ENCODE measurements at places on chromosomes 4 and X.

DNA sequence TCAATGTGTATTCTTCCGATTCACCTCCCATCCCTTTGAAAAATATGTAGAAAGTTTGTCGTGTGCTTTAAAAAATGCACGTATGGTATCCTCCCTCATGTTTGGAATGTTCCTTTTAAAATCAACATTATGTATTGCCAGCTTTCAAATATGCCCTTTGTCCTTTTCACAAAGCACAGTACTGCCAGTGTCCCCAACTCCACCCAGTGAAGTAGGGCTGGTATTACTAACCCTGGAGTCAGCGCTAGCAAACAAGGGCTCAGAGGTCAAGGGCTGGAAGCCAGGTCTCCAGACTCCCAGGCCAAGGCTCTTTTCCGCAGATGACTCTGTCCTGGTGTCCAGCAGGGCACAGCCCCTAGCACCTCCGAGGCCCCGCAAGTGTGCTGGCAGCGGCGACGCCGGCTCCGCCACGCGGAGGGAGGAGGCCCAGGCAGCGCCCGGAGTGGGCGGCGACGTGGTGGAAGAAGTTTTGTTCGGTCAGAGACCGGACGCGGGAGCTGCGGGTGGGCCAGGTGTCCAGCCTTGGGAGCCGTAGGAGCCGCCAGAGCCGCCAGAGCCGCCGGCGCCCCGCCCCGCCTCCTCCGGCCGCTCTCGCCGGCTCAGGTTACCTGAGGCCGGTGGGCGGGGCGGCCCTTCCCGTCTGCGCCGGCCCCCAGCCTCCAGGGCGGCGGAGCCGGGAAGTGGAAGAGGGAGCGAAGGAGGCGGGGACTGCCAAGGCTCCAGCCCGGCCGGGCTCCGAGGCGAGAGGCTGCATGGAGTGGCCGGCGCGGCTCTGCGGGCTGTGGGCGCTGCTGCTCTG, at the start of gene IL13RA1:
TSS of gene IL13RA1 (plus strand) at position 720 of the 799 bp plus-strand sequence. CDS start at position 753, 33 bp downstream.
- no peak for DNase-seq

DNA sequence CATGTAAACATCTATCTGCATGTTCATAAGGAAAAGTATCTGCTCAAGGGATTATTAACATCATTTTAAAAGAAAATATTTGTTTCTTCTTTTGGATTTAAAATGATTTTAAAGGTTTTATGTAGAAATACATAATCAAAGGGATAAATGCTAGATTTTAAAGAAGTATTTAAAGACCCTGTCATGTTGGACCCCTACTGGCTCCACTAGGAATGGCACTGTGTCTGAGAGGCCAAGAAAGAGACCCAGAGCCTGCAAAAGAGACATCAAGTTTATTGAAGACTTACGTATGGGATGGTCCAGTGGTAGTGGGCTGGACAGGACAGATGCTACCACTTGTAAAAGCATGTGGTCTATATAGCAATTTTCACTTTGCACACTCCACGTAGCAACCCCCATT, 78.7 kb upstream of the PCDH18 start:
- no peak for DNase-seq

DNA sequence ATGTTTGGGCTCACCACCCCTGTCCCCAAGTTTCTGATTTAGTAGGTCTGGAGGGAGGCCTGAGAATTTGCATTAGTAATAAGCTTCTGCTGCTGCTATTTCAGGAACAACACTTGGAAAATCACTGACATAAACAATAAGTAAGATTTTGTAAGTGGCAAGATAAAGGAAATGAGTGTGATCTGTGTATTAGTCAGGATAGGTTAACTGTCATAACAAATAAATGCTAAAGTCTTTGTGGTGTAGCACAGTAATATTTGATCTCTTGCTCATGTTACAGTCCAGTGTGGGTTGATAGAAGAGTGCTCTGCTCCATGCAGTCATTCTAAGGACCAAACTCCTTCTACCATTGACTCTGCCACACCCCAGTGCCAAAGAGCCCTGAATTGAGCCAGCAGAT, 67.0 kb downstream of the NHS start:
- no peak for DNase-seq

- no peak for DNase-seq
Observed at GRCh38 chr4:172998527-172999469, 169.8 kb upstream of the GALNT7 start.

- DNase-seq: no peak
Observed at GRCh38 chr4:11106759-11107158, 321.9 kb downstream of the HS3ST1 start.

- DNase-seq: no peak
Observed at GRCh38 chr4:118337954-118338353, 14.8 kb downstream of the PRSS12 start.

GRCh38 chr4:3720466-3720865, 45.7 kb upstream of the ADRA2C start:
- DNase-seq: no peak

- no peak for DNase-seq
Observed at GRCh38 chr4:127856813-127857447, 23.8 kb upstream of the PLK4 start.

GRCh38 chr4:98501383-98501782, 157.0 kb downstream of the TSPAN5 start:
- DNase-seq: no peak

GRCh38 chr4:3689006-3689405, 77.2 kb upstream of the ADRA2C start:
- DNase-seq: no peak

GRCh38 chrX:11135564-11136185, 24.5 kb downstream of the HCCS start:
- no peak for DNase-seq

DNA sequence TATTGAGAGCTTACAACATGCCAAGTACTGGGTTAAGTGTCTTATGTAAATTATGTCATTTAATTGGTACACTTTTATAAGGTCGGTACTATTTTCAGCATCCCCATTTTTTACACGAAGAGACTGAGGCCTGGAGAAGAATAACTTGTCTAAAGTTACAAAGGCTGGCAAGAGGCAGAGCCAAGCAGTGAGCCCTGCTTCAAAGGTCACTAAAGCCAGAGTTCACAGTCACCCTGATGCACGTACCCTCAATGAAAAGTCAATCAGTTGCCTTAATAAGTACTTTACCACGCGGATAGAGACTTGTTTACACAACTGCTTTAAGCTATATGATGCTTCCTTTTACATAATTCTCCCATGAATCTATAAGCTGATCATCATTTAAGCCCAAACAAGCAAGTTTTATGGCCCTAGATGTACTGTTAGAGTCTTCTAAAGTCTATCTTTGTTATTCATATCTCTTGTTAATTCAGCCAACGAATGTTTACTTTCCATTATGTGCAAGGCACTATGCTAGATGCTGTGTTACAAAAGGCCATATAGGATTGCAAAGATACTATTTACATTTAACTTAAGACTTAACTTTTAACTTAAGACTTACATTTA, 57.4 kb downstream of the SEL1L3 start:
- no peak for DNase-seq

- DNase-seq: no peak
Observed at GRCh38 chrX:74119016-74119910, 184.7 kb upstream of the ZCCHC13 start.

DNA sequence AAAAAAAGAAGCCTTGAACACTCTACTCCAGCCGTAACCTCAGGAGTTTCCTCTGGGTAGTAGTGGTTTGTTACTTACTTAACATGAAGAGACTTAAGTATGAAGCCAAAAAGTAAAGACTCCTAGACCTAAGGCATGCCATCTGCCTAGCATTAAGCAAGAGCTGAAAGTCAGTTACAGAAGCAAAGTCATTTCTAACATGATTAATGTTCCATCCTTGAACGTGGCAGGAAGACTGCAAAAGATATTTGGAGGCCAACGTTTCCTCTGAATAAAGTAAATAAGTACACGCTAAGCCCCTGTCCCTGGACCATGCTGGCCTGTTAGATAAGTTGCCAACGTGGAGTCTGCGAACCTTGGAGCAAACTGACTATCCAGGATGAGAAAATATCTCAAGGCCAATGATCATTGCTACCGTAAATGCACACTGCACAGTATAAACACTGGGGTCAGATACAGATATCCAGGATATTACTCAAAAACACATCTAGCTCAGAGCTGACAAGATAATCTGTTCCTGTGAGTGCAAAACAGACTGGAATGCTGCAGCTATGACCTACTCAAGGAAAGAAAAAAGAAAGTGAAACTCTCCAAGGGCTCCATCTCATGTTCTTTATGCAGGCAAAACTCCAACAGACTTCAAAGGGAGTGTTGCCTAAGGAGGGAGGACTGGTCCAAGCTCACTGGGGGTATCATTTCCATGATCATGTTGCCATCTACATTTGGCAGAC, 255.8 kb downstream of the COL25A1 start:
- DNase-seq: no peak

DNA sequence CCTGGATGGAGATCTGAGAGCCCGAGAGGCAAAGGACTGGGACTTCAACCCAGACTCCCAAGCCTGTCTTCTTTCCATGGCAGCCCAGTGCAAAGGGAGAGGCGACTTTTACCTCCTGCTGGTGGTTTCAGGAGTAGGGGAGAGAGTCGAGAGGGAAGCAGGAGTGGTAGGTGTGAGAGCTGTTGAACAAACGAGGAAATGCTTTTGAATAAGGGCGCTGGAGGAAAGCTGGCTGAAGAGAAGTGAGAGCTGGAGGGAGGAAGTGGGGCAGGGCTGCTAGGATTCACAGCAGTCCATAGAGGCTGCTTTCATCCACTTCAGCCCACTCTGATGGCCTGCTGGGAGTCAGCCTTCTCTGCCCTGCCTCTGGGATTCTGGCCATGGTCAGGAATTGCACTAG, 81.8 kb upstream of the EFNB1 start:
- DNase-seq: no peak

DNA sequence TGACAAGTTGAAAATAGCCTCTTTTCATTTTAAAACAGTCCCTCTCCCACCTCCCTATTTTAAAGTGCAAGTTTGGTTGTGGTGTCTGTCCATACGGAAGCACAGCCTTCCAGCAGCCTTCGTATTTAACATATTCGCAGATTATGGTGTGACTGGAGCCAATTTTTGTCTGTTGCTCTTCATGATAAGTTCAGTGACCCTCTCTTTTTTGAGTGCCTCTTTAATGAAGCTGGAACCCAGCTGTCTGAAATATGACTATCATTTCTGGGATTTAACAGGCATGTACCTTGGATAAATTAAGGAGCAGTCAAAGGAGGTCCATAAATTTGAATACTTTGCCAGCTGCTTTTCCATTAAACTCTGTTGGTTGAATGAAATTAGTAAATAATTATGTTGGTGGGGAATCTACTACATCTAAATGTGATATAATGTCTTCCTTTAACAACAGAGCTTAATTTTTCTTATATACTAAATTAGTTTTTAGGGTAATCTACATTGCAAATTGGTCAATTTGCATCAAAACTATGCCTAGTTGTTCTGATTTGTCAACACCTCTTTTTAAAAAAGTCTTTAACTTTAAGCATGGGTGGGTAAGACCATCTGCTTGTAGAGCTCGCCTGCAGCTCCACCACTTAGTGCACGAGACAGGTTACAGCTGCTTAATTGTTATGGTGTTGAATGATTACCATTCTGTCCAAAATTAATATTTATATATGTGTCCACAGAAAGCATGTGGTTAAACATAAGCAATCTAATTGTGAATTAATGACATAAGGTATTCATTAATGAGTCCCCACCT, 216.6 kb downstream of the DCTD start:
- DNase-seq: no peak

DNA sequence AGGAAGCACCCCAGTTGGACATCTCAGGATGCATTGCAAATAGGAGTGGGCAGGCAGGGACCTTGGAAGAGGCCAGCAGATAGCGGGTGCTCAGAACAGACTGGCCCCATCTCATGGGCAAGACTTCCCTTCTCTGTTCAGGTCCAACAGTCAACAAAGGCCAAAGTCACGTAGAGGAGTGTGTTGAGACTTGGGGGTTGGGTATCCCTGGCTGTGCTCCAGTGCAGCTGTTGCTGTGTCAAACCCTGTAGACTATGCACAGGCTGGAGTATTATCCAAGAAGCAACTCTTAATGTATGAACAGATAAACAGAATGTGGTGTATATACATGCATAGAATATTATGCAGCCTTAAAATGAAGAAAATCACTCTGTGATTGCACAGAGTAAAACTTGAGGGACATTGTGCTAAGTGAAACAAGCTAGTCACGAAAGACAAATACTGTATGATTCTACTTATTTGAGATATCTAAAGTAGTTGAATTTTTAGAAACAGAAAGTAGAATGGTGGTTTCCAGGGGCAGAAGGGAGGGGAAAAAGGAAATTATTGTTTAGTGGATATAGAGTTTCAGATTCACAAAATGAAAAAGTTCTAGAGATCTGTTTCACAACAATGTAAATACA, 192.1 kb upstream of the LCORL start:
- no peak for DNase-seq

- DNase-seq: no peak
Observed at GRCh38 chrX:45031830-45032378, 158.9 kb downstream of the KDM6A start.

DNA sequence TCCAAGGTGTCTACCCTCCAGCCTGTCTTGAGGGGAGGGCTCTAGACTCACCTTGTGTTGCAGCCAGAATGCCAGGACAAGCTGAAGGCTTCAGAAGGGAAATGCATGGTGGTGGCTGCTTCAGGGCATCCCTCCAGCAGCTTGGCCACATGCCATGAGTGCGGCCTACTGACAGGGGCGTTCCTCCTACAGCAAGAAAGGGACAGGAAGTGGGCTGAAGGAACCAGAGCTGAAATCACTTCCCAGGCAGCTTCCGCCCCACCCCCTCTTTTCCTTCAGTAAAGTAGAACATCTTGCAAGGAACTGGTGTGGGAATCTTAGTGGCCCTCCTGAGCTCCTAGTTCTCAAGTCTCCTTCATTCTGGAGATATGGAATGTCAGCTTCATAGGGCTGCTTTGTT, 167.5 kb upstream of the DGKK start:
- no peak for DNase-seq

- no peak for DNase-seq
Observed at GRCh38 chr4:168587411-168588125, 90.7 kb downstream of the PALLD start.

- no peak for DNase-seq
Observed at GRCh38 chr4:6898763-6899162, 10.9 kb upstream of the TBC1D14 start.

DNA sequence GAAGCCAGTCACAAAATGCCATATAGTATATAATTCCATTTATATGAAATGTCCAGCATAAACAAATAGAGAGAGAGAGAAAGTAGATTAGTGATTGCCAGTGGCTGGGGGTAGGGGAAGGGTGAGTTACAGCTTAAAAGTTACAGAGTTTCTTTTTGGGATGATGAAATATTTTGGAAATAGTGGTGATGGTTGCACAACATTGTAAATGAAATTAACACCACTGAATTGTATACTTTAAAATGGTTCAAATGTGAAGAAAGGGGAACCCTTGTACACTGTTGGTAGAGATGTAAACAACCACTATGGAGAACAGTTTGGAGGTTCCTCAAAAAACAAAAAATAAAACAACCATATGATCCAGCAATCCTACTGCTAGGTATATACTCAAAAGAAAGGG, 131.2 kb upstream of the GPC4 start:
- DNase-seq: no peak
